ENCODE measurements at places on chromosomes 4 and X.

GRCh38 chr4:61520681-61521160 is 320.6 kb downstream of the ADGRL3 start:
- no peak for DNase-seq

DNA sequence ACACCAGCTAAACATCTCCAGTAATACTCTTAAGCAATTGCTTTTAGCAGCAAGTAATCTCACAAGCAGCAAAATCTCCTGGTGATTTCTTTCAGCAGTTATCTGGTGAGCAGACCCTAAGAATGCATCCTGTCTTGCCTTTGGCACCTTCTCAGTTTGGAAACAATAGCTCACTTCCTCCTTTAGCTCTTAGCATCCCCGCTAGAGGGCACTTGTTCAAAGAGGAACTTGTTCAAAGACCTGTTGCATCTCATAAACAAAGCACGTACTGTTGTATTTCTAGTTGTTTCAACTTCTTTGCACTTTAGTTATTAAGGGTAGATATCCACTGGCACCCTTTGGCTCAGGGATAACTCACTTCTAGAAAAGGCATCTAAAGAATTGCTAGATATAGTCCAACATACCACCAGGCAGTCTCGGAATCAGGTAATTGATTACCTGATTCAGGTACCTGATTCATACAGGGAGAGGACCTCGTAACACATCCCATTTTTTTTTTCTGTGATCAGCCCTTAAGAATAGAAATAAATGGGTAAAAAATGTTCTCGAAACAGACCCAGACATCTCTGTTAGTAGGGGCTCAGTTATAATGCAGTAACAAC is 81.9 kb upstream of the QRFPR start:
- no peak for DNase-seq

- DNase-seq = no peak
Measured at GRCh38 chr4:2289311-2289954, 27.5 kb upstream of the MXD4 start.

GRCh38 chr4:169791527-169792156 is 33.9 kb upstream of the HPF1 start:
- no peak for DNase-seq

DNA sequence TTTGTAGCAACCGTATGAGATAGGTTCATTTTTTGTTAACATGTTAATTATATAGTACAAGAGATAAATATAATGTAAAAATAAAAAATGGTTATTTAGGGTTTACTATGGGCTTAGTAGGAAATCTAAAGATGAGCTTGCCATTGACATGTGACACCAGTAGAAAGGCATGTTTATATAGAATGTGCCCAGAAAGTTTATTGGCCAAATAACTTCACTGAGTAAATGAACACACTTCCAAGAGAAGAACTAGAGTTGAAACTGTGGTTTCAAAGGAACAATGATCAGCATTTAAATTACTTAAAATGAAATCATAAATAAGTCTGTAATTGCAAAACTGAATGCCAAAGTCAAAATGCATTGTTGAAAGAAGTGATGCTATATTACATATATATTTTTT is 503.3 kb downstream of the STPG2 start:
- DNase-seq = no peak

- no peak for DNase-seq
Measured at GRCh38 chr4:113641025-113641431, 120.5 kb downstream of the CAMK2D start.
